ENCODE measurements at places on chromosomes 12 and 14.

GRCh38 chr12:125185311-125185739, 120.1 kb downstream of the AACS start:
- DNase-seq = no peak

DNA sequence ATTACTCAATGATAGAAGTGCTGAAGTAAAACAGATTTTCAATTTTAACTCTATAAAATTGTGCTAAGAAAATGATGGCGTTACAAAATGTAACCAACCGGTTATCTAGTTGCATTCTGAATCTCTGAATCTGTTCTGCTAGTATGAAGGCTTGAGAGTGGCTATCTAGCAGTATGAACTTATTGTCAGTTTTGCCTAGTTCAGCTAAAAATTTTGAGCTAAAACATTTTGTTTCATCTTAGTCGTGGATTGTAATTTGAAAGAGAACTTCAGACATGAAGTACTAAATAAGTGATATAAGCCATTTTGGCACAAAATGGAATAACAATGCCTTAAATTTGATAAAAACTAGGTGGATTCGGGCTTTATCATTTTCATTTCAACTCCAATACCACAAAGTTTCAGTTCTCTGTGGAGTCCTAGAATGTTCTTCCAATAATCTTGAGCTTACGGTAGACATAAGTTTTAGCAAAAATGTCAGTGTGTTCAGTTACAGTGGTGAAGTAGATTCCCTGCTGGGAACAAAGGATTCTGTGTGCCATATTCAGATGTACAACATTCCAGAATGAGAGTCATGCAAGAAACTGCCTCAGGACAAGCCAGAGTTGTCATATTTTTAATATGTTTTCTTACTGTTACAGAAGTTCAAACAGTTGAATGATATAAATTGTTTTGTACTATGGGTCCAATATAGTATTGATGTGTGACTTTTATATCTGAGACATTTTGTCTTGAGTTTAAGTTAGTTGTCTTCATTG, 28.1 kb downstream of the ATP6V1D start:
- no peak for DNase-seq

DNA sequence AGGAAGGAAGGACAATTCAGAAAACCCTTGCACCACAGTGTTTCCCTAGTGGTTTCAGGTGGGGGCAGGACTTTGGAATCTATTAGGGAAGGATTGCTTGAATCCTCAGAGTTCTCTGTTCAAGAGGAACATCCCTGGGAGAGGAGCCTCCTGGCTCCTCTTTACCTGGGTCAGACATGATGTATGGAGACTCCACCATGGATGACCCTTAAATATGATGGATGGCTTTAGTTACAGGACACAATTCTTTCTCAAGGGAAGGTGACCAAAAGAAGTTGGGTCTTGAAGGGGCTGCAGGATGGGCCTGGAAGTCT, 396.6 kb downstream of the NRXN3 start:
- no peak for DNase-seq

GRCh38 chr12:131900397-131900796, 6.0 kb downstream of the ULK1 start:
- DNase-seq = no peak

DNA sequence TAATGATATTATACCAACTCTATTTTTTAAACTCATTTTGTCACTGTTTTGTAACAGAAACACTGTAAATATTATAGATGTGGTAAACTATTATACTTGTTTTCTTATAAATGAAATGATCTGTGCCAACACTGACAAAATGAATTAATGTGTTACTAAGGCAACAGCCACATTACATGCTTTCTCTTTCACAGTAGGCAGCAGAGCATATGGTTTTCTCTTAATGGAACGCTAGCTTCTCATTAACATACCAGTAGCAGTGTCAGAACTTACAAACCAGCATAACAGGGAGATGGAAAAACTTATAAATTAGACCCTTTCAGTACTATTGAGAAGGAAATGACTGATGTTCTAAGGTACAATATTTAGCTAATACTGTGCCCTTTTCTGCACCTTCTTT, 398.8 kb downstream of the PRKD1 start:
- DNase-seq = no peak

GRCh38 chr12:69515394-69515930, 45.3 kb downstream of the FRS2 start:
- DNase-seq = no peak

DNA sequence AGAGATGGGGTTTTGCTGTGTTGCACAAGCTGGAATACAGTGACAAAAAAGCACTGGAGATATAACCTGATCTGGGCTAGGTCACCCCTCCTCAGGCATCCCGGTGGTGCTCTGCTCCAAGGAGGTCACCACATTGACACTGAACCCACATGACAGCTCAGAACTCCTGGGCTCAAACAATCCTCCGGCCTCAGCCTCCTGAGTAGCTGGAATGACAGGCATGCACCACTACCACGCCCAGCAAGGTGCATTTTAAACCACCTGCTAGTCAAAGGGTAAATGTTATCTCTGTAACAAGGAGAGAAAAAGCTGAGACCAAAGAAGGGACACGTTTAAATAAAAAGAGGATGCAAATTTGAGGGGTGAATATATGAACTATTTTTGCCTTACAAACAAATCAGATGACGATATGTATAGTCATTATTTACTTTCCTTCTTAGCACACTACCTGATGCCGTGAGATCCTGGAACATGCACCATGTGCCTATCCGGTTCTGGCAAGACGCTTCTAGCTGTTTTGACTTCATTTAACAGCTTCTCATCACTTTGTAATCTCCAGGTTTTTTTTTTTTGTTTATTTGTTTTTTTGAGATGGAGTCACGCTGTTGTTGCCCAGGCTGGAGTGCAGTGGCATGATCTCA, 135.1 kb downstream of the PPM1H start:
- no peak for DNase-seq

- no peak for DNase-seq
These were observed 41.3 kb downstream of the TDG start for GRCh38 chr12:104006929-104007328.

DNA sequence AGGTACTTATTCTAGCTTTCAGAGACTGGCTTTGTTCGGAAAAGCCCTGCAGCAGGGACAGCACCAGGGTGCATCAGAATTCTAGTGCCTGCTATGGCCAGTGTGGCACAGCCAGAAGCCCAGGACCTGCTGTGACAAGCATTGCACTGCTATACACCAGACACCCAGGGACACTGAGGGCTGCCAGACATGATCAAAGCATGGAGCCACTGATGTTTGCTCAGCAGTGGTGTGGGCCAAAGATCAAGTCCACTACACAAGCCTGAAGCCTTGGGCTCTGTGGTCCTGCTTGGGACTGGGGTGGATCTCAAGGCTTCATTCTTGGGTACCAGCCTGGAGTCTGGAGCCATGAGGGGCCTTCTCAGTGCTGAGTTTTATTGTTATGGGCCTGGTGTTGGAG, 36.1 kb upstream of the CDKN3 start:
- no peak for DNase-seq

DNA sequence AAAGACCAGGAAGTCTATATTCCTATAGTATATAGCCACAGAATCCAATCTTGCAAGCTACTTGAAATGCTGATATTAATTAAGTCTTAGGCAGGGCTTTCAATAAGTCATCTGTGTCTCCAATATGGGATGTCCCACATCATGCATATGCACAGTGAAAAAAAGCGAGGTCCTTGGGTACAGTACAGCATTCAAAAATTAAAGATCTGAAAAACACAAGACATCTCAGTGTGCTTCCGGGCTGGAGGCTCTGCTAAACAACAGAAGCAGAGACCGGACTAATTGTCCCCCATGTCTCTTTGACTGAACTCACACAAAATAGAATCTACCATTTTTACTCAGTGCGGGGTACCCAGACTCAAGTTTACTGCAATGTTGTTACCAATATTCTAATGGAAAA, 156.0 kb downstream of the DAD1 start:
- DNase-seq = no peak

- DNase-seq = no peak
These were observed 48.4 kb upstream of the IFNG-AS1 start for GRCh38 chr12:67940780-67941243.

DNA sequence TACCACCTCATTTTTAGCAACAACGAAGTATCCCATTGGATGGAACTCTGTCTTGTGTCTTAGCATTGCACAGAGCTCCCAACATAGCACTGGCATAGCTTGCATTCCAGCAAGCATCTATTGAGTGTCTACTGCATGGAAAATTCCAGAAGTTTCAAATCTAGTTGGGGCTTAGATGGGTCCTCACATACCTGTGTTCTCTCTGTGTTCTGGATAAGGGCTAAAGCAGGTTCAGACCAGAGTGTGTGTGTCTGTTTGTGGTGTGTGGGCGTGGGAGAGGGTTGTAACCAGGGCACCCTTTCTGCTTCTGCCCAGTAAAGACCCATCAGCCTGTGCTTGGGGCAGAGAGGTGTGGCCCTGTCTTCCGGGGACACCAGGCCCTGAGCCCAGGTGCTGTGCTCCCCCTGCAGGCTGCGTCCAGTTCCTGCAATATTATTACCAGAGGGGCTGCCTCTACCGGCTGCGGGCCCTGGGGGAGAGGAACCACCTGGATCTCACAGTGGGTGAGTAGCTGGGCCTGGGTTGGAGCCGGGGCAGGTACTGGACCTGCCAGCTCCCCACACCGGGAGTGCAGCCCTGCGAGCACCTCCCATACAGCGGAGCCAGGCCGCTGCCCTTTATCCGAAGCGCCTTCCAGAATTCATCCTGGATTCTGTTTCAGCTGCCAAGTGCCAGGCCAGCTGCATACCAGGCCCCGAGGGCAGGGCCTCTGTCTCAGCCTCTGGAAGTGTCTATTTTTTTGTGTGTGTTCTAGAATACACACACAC, 20.3 kb downstream of the RHOF start:
- peak; percentile 74 for DNase-seq
